GM10248 (cell line): ENCODE measurements at places on chromosomes 5 and 9.

DNA sequence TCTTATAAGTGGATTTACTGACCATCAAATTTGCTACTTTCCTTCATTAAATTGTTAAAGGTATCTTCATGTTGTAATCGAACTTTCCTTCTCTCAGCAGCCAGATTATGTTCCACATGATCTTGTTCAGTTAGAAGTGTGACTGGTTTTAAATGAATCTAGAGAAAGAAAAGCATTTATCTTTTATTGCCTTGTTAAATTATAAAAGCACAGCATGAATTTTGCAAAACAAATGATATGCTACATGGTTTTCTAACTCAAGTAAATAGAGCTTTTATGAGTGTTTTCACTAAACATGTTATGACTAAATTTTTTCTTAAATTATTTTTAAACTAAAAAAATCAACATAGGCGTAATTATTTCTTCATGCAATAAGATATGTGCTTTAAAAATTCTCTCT, 34.1 kb downstream of the ACOT12 start:
- DNase-seq = no peak

- no peak for DNase-seq
Measured at GRCh38 chr9:96661711-96662110, 6.6 kb upstream of the PRXL2C start.

- DNase-seq = no peak
Measured at GRCh38 chr5:56658972-56659371, 156.4 kb upstream of the MAP3K1 start.

GRCh38 chr9:105328872-105329718, 84.6 kb downstream of the SLC44A1 start:
- DNase-seq = no peak

DNA sequence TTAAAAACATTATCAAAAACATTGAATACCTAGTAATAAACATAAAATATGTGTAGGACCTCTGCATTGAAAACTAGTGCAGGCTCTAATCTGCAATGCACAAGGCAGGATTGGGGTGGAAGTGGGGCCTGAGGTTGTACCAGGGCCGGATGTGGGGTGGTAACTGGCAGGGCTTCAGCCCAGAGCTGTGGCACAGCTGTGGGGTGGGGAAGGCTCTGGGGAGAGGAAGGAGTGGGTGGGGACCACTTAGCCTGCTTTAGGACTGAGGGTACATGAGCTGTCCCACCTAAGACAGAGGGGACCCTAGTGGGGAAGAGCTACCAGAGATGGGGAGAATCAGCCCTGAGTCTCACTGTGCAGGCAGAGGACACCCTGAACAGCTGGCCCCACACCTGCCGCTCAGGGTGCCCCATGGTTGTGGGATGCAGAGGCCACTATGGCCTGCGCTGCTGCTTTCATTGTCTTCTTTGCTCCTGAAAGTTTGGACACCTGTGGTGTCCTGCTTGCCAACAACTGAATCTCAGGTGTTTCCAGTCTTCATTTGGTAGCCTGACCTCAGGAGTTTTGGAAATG, 311.4 kb downstream of the TLE4 start:
- no peak for DNase-seq

- DNase-seq = peak; percentile 39
Measured at GRCh38 chr9:76987594-76988200, 31.8 kb upstream of the FOXB2 start.

GRCh38 chr9:14962193-14962882, 52.1 kb upstream of the FREM1 start:
- DNase-seq = no peak

DNA sequence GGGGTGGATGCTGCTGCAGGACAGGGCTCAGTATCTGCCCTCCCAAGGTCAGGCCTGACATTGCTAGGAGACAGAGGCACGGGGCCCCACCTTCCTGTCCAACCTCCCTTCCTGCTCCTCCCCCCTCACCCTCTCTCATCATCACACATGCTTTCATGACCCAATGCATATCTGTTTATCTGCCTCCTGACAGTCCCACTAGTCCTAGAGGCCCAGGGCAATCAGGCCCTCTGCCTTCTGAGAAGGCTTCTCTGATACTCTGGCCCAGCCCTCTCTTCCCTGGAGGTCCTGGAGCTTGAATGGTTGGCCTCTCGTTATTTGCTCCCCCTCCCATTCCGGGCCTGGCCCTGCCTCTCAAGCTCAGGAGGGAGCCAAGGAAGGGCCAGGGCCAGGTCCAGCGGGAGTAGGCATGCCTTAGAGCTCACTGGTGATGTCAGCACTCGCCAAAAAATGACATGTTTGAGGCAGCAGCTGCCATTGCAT, 90.6 kb upstream of the SAP30L start:
- DNase-seq = no peak

GRCh38 chr5:80916676-80917075, 43.5 kb upstream of the RASGRF2 start:
- no peak for DNase-seq

DNA sequence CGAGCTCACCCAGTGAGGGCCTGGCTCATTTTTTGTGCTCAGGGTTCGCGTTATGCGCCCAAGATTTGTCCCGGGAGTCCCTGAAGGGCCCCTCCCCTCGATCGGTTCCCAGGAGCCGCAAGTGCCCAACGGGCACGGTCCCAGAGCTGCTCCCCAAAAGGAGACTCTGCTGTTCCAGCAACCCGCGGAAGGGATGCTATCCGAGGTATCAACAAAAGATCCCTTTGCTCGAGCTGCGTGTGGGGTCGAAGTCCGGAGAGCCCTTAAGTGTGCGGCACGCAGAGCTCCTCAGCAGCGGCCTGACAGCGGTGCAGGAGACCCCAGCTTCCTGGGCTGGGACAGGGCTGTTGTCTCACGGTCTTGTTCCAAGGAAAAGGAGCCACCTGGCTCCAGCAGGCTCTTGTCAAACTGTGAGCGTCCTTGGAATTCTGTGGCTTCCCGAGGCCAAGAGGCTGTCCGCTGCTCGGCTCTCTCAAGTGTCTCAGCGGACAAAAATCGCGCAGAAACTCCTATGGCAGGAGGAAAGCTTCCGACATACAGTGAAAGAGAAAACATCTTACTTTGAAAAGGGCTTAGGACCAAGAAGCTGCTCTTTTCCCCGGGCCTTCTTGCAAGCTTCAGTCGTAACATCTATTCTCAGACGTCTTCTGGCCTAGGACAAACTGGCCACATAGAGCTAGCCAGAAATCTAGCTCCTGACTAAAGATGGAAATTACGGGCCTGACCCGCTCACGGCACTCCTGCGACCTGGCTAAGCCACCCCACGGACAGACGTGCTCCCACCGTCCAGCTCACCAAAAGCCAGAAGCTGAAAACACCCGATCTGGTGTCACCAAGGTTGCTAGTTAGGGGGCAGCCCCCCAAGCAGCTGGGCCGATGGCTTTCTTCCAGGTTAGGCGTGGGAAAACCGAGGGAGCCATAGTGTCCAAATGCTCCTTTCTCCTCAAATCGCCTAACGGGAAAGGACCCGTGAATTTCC, 2.6 kb upstream of the FOXB2 start:
- DNase-seq = peak; percentile 29

DNA sequence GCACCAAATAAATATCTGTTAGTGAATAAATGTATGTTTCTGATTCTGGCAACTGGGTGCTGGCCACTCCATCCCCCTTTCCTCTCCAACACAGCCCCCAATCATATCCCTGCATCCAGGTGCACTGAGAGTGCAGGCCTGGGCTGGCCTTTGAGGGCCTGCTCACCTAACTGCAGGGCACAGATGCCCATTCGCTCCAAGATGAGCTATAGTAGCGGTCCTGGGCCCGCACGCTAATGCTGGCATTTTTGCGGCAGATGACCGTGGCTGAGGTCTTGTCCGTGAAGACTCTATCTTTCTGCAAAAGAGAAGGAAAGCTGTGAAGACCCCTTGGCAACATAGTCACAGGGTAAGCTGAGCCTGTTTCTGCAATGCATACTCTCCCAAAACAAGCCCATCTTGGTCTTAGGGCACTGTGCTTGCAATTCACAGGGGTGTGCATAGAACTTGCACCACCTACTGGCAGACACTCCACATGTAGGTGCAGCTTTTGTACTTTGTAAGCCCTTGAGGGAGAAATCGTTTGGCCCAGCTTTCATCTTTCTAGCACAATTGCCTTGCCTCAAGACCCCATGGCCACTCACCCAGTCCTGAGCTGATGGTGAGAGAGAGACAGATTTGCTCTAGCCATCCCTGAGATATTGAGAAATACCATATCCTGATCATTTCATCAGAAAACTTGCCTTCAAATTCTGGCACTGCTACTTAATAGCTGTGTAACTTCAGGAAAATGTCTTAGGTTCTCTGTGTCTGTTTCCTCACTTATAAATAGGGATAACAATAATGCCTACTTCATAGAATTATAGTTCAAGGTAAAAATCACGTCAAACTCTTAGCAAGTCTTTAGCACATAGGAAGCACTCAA, 13.5 kb downstream of the IL12B start:
- DNase-seq = peak; percentile 53

GRCh38 chr9:119792242-119792641, 423.0 kb upstream of the BRINP1 start:
- no peak for DNase-seq

DNA sequence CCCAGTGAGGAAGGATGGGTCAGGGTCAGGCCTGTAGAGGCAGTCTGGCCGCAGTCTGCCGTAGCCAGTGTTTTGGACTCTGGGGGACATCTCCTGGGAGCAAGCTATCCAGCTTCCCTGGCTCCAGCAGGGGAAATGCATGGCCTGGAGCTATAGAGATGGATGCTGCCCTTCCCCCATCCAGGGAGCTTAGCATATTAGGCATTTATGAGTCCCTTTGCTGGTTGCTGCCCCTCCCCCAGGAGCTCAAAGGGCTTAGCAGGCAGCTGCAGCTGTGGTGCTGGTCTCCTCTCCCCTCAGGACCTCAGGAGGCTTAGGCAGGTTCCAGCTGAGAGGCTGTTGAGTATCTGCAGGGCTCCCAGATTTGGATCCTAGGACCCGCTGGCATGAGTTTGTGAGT, 1158.7 kb downstream of the DTWD2 start:
- no peak for DNase-seq

- DNase-seq = no peak
Measured at GRCh38 chr5:9324348-9325077, 221.4 kb downstream of the SEMA5A start.

DNA sequence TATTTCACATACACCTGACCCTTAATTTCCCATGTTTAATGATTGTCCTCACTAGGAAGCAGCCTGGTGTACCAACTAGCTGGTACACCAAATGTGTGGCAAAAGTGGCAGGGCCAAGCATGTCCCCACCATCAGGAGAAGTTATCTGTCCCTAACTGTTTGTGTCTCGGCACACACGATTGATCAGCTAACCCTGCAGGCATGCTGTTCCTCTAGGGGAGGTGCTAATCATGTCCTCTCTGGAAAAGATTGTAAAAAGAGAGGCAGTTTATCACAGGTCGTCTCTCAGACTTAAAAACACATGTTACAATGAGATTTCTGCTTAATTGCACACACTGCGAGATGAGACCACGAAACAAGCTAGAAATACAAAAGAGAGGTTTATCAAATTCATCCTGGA, 342.7 kb downstream of the DIRAS2 start:
- no peak for DNase-seq

GRCh38 chr5:42507451-42508097, 84.3 kb downstream of the GHR start:
- DNase-seq = no peak

GRCh38 chr9:22084336-22085035, 75.4 kb upstream of the CDKN2B start:
- no peak for DNase-seq

DNA sequence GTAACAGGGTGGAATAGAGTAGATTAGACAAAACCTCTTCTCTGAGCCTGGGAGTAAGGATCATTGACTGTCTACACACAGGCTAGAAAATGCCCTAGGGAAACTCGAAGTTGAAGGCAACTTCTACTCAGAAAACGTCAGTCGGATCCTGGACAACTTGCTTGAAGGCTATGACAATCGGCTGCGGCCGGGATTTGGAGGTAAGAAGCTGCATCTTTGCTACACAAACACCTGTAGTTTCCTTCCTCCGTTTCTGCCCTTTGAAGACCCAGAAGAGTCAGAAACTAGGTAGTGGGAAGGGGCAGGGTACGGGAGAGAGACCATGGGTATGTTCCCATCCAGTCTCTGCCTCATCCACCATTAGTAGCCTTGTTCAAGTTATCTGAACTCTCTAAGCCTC, 628 bp downstream of the GABRA6 start:
- no peak for DNase-seq

DNA sequence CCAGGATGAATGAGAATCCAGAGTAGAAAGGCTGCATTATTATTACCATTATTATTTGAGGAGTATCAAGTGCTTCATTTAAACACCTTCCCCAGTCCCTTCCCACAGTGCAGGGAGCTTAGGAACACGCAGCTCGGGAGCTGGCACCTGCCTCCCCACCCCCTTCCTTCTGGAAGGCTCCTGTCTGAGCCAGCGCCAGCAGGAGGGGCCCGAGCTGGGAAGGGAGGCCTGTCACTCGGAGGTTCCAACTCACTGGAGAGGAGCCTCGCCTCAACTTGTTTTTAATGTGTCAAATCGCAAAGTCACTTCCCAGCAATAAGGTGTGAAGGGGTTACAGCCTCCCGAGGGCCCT, 156.4 kb upstream of the IRX4 start:
- no peak for DNase-seq

- DNase-seq = no peak
Measured at GRCh38 chr5:158464383-158464782, 605.4 kb upstream of the CLINT1 start.

- DNase-seq = peak; percentile 39
Measured at GRCh38 chr5:116032094-116032517, at the start of gene ARL14EPL. TSS of gene ARL14EPL (plus strand) at chr5:116032472. CDS start at chr5:116051466, 18,994 bp downstream.

GRCh38 chr5:177476531-177477233, 3.2 kb upstream of the DBN1 start:
- DNase-seq = no peak

DNA sequence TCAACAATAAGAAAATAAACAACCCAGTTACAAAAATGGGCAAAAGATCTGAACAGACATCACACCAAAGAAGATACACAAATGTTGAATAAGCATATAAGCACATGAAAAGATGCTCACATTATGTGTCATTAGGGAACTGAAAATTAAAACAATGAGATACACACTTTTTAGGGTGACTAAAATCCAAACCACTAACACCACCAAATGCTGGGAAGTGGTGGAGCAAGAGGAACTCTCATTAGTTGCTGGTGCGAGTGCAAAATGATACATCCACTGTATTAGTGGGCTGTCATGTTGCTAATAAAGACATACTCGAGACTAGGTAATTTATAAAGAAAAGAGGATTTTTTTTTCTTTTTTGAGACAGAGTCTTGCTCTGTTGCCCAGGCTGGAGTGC, 329.1 kb downstream of the TMEM38B start:
- DNase-seq = no peak

DNA sequence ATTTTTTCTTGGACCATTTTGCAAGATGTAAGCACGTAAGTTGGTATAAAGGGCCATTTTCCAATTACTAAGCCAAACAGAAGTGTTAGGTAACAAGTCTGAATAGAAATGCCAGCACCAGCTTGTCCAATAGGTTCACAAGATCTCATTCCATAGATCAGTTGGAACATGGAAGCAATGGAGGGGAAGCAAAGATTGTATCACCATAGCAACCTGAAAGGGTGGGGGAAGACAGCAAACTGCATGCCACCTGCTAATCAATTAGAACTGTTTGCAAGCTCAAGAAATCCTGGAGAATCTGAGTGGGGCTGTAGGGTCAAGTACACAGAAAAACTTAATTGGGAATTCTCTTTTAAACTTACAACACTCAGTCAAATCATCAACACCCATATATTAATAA, 264.9 kb upstream of the EFNA5 start:
- DNase-seq = no peak

- DNase-seq = no peak
Measured at GRCh38 chr9:81613002-81613812, 76.1 kb downstream of the TLE1 start.
